ENCODE measurements at places on chromosomes 4 and X. TPM values are rescaled to one million over a fixed set of nuclear protein-coding genes. Genes with fewer than 3 reads are reported as not detected.

The NDST3 gene
- 0.26 TPM for total RNA-seq

The PFKFB1 gene
- total RNA-seq = 0.19 TPM

The CT47B1 gene
- total RNA-seq = not detected

The GLRA3 gene
- not detected for total RNA-seq

The RHOXF1 gene
- 0.66 TPM for total RNA-seq

The RGS12 gene
- total RNA-seq = 28.9 TPM

The KLHL8 gene
- 22.5 TPM for total RNA-seq

The FAM9B gene
- total RNA-seq = not detected

The TRAM1L1 gene
- 0.38 TPM for total RNA-seq

The XK gene
- 29.5 TPM for total RNA-seq

The DUSP21 gene
- not detected for total RNA-seq

DNA sequence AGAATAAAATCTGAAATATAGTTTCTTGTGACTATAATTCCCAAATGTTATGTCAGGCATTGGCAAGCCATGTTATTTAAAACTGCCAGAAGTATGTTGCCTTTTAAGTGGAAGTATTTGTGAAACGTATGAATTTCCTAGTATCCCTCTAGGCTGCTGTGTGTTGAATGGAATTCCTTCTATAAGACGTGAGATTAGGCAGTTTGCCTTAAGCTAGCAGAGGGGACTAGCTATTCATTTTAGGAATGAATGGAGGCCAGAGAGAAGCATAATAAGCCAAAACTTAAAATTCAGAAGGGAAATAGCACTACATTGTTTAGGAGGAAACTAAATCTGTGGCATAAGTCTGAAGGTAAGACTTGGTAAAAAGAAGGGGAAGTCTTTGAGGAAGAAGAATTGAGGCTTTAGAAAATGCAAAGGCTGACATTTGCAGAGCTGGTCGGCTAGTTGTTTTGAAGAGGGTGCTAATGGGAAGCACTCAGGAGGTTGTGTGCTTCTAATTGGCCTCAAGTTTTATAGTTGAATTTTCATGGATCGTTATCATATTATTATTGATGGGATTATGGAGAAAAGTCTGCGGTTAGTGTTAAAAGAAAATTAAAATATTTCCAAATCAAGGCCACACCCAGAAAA is 57.1 kb downstream of the TMEM131L start:
- DNase-seq = no peak

DNA sequence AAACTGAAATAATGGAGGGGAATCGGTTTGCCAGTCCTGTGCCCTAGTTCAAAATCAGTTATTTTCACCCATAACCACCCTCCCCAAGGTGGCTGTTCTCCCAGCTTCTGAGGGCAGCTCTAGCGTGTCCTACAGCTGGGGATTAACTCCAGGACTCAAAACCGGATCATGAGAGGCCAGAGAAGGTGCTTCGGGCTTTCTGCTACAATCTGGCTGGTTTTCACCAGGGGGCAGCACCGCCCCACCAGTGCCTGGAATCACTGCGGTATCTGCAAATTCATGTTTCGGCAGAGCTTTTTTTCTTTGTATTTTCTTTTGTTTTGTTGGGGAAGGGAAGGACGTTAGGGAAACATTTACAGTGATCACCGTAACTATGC is 28.4 kb downstream of the PDHA1 start:
- DNase-seq = no peak

- DNase-seq = peak; percentile 47
These were observed 1.1 kb downstream of the STBD1 start for GRCh38 chr4:76307660-76308014.

GRCh38 chrX:50635817-50636365 is 165.3 kb upstream of the DGKK start:
- no peak for DNase-seq

DNA sequence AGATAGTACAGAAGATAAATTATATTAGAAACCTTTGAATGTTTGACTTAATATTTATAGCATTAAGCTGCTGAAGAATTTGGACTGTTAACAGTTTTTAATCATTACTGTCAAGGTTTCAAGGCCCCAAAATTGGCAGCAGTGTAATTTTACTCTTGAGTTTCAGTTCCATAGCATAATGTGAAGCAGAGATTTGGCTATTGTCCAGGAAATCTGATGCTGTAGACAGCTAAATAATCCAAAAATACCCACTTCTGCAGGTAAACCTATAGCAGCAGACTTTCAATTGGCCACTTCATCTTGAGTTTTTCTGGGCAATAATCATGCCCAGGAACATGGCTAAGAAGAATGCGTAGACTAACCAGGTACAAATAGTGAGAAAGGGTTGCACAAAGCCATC is 85.0 kb downstream of the RCHY1 start:
- DNase-seq = no peak

DNA sequence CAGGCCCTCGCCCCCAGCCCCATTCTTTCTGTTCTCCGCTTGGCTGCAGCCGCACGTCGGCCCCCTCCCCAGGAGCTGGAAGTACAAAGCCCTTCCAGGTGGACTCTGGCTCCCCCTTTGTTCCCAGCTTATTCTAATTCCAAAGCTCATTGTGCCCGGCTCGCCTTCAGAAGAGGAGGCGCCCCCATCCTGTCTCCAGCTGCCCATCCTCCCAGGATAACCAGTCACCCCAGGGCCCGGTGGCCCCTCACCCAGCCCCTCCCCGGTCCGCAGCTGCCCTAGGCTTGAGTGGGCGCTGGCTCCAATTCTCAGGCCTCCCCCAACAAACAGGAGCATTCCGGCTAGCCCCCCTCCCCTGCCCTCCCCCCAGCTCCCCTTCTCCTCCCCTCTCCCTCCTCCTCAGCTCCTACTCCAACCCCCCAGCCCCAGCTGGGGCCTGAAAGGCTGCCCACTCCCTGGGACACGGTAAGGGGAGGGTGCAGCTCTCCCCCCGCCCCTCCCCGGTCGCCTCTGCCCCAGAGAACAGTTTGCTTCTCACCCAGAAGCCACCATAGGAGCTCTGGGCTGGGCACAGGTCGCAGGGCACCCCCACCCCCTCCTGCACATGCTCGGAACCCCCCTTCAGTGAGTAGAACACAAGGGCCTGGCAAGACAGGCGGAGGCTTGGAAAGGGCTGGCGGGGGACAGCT is 3.1 kb upstream of the SLC6A8 start:
- no peak for DNase-seq

DNA sequence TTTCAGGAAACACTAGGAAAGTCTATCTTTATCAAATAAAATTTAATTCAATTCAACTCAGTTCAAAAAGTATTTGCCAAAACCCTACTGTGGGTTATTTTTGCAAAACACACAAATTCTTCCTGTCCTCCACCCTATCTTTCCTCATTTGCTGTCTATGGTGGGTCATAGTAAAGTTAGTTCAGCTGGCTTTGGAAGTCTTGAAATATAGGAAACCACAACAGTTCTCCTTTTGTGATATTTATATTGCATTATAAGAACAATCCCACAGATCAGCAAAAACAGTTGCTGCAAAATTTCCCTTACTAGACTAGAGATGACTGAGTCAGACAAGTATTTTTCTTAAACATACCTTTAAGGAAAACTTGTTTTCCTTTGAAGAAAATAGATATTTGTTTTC is 22.2 kb downstream of the CYBB start:
- DNase-seq = no peak

DNA sequence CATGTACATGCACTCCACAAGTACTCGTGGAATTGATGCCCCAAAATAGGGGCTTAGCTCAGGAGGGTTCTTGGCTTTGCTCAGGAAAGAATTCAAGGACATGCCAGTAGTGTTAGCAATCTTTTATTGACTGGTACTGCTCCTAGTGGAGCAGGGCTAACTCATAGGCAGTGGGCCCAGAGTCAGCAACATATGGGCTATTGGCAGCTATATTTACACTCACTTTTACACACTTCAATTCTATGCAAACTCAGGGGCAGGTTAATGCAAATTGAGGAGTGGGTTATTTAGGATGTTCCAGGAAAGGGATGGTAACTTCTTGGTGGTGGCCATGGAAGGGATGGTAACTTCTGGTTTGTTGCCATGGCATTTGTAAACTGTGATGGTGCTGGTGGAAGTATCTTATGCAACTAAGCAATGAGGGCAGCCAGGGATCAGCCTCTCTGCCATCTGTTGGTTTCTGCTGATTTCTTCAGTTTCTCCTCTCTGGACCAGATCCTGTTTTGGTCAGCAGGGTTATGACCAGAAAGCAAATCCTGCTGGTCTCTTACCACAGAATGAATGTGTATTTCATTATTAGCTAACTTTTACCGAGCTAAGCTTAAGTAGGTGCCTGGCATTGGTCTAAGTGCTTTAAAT is 69.2 kb upstream of the FAT1 start:
- DNase-seq = no peak

DNA sequence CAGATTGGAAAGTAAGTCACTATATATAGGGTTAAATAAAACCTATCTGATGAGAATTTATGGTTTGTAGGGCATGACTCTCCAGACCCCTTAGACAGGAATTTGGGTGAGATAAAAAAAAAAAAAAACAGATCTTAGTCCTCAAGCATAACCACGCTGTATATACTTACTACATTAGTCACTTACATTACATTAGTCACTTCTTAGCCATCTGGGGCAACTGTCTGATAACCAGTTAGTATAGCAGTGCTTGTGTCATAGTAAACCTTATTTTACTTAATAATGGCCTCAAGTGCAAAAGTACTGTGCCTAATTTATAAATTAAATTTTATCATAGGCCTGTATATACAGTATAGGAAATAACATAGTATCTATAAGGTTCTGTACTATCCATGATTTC is 60.2 kb upstream of the RPS6KA6 start:
- DNase-seq = no peak

DNA sequence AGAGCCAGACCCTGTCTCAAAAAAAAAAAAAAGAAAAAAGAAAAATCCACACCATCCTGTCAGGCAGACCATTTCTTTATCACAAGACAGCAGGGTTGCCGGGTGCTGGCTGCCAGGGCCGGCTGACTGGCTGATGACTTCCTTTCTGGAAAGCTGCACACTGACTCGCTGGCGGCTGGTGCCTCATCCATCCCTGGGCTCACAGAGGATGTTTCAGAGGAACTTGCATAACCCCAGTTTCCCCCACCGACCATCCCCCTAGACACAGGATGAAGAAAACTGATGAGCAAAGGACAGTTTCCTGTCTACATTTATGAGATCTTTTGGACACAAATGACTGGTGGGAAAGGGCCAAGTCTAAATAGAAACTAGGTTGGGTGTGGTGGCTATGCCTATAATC is 14.1 kb downstream of the HPSE start:
- peak; percentile 36 for DNase-seq

- no peak for DNase-seq
These were observed 2.0 kb downstream of the ZFX start for GRCh38 chrX:24151513-24151912.

DNA sequence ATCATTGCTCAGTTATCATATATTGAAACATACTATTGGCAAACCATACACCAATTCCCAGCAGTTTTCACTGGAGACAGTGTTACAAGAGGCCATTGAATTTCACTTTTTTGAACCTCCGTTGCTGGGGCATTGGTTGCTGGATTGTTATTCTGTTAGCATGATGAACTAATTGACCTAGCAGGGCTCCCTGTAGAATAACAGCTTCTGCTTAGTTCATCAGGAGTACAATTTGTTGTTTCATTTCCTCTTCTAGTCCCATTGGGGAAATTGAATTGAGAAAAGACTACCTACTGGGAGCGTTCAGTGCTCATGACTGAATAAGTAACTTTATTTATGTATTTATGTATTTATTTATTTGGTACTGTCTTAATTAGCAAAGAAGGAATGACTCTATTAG is 151.6 kb downstream of the SLIT2 start:
- DNase-seq = no peak

- no peak for DNase-seq
These were observed 80.1 kb upstream of the LRPAP1 start for GRCh38 chr4:3612281-3612680.

DNA sequence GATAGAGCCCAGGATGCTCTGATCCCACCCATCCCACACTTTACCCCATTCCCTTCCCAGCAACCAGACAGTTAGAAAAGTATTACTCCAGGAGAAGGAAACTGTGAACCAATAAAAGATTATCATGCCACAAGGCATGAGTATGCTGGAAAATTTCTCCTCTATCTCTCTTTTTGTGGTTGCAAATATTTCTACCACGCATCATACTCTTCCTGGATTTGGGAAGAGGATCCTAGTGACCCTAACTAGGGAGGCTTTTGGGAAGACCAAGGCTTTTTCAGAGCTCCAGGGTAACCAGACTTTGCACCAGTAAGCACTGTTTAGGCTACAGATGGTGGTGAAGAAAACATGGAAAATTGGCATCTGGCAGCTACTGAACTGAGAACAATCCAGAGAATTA is 257.6 kb upstream of the CLNK start:
- no peak for DNase-seq

GRCh38 chr4:4919927-4920326 is 60.5 kb downstream of the MSX1 start:
- DNase-seq = no peak

DNA sequence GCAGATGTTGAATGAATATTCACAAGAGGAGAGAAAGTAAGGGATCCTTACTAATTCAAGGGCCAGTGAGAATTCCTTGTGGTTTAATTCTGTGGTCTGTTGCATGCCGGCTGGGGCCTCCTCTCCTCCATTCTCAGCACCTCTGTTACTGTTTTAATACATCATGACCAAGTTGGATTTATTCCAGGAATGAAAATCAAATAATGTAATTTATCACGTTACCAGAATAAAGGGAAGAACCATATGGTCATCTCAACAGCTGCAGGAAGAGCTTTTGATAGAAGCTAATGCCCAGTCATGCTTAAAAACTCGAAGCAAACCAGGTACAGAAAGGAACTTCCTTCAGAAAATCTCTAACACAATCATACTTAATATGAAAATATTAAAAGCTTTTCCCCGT is 54.1 kb downstream of the GRK4 start:
- DNase-seq = no peak

DNA sequence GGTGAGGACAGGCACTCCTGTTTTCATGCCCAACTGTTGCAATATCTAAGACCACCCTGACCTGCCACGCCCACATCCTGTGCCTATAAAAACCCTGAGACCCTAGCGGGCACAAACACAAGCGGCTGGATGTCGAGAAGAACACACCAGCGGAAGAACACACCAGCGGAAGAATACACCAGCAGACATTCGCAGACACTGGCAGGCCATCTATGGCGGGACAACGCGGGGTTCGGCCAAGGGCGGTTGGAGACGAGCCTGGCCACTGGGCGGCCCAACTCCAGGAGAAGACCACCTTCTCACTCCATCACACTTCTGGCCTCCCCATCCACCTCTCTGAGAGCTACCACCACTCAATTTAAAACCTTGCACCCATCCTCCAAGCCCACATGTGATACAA is 361.4 kb downstream of the FAT4 start:
- no peak for DNase-seq

- DNase-seq = no peak
These were observed 68.2 kb downstream of the MRPL1 start for GRCh38 chr4:77930876-77931275.

All from mucosa of descending colon (tissue), 3 donors.